ENCODE measurements at places on chromosomes 12 and 14.

GRCh38 chr14:97582022-97582421, 784.8 kb downstream of the VRK1 start:
- no peak for DNase-seq

- DNase-seq, result no peak
These were observed 133.9 kb upstream of the RAP1B start for GRCh38 chr12:68476794-68477193.

DNA sequence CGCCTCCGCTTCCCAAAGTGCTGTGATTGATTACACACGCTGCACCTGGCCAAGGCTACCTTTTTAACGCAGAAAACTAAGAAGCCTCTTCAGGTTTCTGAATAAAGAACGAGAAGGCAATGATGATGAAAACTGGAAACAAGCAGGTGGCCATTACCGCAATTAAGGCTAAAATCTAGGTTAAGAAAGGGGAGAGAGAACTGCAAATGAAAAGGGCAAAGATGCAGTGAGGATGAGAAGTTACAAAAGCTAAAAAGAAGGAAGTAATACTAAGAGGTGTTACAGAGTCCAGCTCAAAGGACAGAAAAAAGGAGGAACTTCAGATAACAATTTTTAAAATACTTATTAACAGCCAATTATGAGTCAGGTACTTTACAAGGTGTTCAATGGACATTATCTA, 79.7 kb downstream of the DUSP16 start:
- no peak for DNase-seq

- DNase-seq, result no peak
These were observed 56.0 kb upstream of the DLK1 start for GRCh38 chr14:100670753-100671049.

DNA sequence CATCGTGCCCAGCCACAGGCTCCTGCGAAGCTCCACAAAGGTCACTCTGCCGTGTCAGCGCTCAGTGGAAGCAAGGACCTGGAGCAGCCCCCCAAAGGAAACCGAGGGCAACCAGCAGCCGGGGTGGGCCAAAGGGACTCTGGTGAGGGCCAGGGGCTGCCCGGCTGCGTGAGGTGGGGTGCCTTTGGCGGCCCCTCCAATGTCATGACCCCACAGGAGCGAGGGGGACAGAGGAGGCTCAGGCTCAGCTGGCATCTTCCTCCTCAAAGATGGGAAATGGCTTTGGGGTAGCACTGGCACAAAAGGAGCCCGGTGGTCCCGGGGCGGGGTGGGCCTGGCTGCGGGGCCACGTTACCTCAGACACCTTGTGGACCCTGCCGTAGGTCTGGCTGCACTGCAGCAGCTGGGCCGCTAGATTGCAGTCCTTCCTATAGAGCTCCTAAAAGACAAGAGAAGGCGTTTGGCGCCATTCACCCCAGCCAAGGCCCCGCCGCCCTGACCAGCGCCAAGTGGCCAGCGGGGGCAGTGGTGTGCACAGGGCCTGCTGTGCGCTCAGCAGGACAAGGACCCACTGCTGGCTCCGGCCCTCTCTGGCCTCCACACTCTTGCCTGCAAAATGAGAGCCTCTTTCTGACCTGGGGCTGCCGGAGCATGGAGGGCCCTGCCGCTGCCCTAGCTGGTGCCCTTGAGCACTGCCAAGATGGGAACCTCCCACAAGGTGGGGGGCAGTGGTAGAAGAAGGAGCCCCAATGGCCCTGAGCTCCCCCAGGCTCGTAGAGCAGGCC, 46.9 kb downstream of the BEGAIN start:
- DNase-seq, result no peak

DNA sequence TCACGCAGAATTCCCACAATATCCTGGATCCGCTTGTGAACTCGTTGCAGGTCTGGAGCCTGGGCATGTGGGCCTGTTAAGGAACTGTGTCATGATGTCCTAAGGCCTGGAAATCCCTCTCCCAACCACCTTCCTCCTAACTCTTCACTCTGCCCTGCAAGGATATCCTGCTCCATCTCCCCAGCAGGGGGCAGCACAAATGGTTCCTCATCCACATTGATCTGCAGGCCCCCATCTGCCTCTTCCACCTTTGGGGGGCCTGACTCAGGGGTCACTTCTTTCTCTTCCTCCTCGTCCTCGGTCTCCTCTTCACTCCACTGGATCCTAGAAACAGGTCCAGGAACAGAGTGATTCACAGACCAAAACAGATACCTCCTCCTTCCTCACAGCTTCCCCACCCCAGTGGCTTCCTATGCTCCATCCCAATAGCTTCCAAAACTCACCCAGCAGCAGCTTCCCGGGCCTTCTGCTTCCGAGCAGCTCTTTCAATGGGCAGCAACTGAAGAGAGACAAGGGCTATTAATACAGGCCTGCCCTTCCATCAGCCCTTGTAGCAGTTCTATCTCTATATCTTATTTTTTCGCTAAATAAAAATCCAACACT, 4.5 kb downstream of the NOP2 start:
- DNase-seq, result no peak
